ENCODE measurements at places on chromosomes 16 and 17. TPM values are rescaled to one million over a fixed set of nuclear protein-coding genes. Genes with fewer than 3 reads are reported as not detected.

Gene CACNA1G
- total RNA-seq = 0.41 TPM

Gene MFAP4
- total RNA-seq = 20.2 TPM

Gene EFCAB13
- 4.9 TPM for total RNA-seq

Gene PPP1R27
- total RNA-seq = not detected

Gene SHISA6
- total RNA-seq = not detected

Gene KRTAP9-8
- not detected for total RNA-seq

Gene NOD2
- not detected for total RNA-seq

Gene GNAO1
- not detected for total RNA-seq

- no peak for DNase-seq
Measured at GRCh38 chr17:82577300-82577699, 57.8 kb downstream of the FOXK2 start.

GRCh38 chr17:81395600-81396277 lies 482 bp downstream of the BAHCC1 start:
- no peak for DNase-seq

- peak; percentile 51 for DNase-seq
Measured at GRCh38 chr17:77279448-77280303, 138.9 kb downstream of the SEC14L1 start.

DNA sequence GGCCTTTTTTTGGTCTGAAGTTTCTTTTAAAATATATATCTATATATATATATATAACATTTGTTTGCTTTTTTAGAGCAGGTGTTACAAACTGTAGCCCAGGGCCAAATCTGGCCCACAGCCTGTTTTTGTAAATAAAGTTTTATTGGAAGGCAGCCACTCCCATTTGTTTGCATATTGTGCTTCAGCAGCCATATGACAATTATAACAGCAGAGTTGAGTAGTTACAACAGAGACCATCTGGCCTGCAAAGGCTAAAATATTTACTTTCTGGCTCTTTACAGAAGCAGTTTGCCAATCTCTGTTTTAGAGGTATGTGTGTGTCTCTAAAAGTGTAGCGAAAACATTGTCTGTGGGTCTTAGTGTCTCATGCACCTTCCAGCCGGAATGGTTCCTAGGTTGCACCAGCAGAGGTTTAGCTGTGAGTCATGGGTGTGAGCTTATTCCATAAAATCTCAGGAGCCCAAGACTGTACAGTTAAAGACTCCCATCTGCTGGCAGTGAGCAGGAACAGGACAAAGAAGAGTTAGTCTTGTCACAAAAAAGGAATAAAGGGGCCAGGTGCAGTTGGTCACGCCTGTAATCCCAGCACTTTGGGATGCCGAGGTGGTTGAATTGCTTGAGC lies 23.8 kb downstream of the LCMT1 start:
- peak; percentile 44 for DNase-seq

GRCh38 chr17:1091900-1092299 lies 87.9 kb downstream of the ABR start:
- no peak for DNase-seq

- no peak for DNase-seq
Measured at GRCh38 chr16:9802160-9802559, 380.1 kb downstream of the GRIN2A start.

GRCh38 chr17:2792366-2793169 lies 3.7 kb upstream of the RAP1GAP2 start:
- no peak for DNase-seq

- no peak for DNase-seq
Measured at GRCh38 chr17:79093270-79093669, 18.6 kb downstream of the ENGASE start.

DNA sequence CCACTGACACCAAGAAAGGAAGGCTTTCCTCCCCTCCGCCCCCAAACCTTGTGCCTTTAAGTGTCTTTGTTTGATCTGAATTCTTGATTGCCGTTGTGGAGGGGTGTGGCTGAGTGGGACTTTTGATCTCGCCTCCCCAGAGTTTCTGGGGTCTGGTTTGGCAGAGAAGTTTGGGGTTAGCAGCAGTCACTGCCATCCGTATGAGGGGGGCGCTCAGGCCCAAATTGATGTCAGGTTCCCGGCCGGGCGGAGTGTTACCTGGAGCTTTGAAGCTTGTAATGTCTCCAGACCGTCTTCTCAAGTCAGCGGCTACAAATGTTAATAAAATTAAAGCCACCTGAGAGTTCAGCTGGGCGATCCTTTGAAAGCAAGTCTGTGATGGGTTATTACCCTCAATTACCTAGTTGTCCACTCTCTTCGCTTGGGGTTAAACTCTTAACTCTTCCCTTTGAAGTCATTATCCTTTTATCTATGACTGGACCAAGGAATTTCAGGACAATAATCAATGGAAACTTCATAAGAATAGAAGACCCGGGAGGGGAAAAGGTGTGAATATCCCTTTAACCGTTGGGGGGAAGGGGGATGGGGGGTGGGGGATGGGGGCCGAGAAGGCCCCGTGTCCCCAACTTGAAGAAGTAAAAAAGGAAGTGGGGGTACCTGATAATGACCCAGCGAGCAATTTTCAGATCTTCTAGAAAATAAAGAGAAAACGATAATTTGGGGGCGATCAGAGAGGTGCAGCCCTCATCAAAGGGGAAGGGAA lies 31.8 kb upstream of the AXIN2 start:
- no peak for DNase-seq

GRCh38 chr17:75615301-75615700 lies 17.9 kb upstream of the SMIM5 start:
- no peak for DNase-seq

DNA sequence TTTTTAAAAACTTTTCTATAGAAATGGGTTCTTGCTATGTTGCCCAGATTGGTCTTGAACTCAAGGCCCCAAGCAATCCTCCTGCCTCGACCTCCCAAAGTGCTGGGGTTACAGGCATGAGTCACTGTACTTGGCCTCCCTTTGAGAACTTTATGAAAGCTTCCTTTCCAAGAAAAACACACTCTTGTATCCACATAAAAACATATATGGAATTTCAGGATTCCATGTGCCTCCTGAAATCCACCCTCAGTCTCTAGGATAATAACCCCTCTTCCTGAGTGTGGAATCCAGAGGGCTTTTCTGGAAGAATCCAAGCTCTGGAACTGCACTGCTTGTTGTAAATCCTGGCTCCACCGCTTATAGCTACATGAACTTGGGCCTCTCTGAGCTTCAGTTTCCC lies 53.2 kb upstream of the MRTFB start:
- no peak for DNase-seq

DNA sequence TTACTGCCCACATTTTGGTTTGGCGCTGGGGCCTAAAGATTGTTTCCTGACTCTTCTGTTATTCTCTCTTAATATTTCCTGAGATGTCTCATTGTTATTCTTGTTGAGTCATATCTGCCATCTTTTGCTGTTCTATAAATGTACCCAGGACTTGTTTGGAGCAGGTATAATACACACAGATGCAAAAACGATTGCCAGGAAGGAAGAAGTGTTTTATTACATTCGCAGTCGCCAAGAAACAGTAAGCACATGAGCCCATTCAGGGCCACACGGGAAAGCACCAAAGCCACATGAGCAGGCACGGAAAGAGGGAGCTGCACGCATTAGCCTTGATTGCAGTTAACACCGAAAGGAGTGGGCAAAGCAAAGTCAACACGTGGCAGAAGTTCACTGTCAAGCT lies 70.2 kb downstream of the ARHGAP44 start:
- DNase-seq = no peak

GRCh38 chr16:86593913-86594620 lies 15.7 kb downstream of the FOXL1 start:
- no peak for DNase-seq

GRCh38 chr17:34582901-34583245 lies 3.5 kb downstream of the TMEM132E start:
- DNase-seq = no peak

- no peak for DNase-seq
Measured at GRCh38 chr16:29909391-29909790, 9.1 kb downstream of the ASPHD1 start.

GRCh38 chr16:3022684-3023414 lies 893 bp downstream of the HCFC1R1 start:
- peak; percentile 74 for DNase-seq

DNA sequence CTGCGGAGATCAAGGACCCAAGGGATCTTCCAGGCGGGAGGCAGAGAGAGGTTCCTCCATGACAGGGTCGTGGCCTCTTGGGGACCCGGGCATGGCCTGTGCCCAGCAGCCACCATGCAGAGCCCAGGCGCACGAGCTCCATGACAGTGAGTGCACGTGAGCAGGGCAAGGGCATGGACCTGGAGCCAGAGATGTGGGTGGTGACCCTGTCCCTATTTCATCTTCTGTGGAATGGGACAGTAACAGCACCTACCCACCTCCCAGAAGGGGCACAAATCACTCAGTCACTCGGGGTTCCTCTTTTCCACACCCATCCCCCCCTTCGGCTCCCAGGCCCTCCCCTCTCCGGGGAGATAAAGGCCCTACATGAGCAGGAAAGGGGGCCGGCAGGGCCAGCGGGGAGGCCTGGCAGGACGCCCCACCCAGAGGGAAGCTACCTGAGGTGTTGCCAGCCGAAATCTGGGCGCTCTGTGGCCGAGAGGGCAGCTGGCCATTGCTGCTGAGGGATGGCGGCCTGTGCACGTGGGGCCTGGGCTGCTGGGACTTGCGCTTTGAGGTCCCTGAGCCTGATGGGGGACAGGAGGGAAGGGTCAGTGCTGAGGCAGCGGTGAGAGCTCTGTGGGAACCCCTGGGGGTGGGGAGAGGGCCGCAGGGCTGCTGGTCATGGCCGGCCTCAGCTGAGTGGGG lies 10.4 kb downstream of the UBALD2 start:
- DNase-seq = no peak

DNA sequence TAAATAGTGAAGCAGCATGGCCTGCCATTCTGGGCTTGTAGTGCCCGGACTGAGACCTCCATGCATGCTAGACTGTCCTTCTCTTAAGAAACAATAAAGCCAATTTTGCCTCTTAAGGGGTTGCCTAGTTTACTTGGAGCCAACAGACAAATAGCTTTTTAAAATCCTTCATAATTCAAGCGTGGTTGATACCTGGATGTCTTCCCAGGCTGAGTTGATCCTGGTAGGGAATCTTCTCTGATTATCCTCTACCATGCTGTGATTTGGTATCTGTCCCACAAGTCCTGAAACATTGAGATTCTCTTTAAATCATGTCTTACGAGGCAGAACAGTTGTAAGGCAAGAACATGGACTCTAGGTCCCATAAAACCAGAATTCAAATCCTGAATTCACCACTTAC lies 359.6 kb upstream of the CCL2 start:
- DNase-seq = no peak

DNA sequence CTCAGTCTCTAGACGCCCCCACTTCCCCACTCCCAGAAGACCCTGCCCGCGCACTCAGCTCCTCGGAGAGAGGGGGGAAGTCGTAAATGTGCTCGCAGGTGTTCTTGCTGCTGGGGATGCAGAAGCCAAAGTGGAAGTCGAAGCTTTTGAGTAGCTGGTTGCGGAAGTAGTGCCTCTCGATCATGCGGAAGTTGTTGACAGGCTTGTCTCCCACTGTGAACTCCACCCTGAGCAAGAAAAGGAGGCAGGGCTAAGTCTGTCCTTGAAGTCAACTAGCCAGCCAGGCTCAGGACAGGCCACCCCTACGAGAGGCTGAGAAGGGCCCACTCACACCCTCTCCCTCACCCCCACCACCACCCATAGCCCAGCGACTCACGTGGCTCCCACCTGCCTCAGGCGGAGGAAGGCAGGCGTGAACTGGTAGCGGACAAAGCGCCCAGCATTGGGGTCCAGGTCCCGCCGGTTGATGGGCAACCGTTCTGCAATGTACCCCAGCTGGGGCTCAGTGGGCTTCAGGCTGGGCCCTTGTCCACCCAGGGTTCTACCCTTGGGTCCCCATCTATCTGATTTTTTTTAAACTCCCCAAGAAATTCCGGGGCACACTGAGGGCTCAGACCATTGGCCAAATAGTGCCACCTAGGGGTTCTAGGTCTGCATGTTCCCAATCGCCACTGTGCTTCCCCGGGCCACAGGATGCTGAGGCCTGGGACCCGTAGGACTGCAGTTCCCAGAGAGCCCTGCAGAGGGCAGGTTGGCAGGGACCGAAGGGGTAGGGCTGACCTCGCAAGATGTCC lies 4.6 kb downstream of the UNC119 start:
- DNase-seq = peak; percentile 60

All from fibroblast of the aortic adventitia (primary cell).